SK-N-SH (cell line): ENCODE measurements at places on chromosomes 5 and 9.
A peak's percentile ranks its signal among the peaks of the same experiment; 100 is the strongest.

DNA sequence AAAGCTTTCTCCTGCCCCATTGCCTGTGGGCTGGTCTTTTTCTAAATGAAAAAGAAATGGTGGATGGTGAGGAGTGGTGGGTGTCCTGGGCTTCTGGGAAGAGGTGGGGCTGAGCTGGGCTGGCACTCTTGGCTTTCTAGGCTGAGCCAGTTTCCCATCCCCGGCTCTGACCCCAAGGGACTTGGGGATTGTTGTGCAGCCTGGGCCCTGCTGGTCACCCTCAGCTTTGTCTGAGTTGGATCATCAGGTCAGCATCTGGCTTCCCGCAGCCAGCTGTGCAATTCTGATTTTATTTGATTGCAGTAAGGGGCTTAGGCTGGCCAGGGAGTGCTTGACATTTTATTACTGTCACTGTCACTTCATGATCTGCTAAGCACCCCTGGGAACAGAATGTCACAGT is 25.3 kb downstream of the GLRA1 start:
- no peak for DNase-seq

GRCh38 chr9:14311956-14312685 is 1.8 kb downstream of the NFIB start:
- DNase-seq: no peak

GRCh38 chr9:123329329-123329955 is 26.6 kb upstream of the CRB2 start:
- DNase-seq: no peak

DNA sequence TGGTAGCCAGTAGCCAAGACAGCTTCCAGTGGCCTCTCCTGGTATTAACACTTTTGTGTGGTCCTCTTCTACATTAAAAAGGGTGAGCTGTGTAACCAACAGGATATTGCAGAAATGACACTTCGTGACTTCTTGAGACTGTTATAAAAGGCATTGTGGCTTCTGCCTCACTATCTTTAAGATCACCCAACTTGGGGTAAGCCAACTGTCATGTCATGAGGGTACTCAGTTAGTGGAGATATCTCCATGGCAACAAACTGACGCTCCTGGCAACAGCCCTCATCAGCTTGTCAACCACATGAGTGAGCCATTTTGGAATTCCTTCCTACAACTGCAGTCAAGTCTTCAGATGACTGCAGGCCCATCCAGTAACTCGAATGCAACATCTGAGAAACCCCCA is 121.7 kb downstream of the DEPDC1B start:
- DNase-seq: no peak

- DNase-seq: no peak
Observed at GRCh38 chr5:86371061-86371460, 246.7 kb upstream of the COX7C start.

GRCh38 chr9:6978591-6978990 is 220.8 kb downstream of the KDM4C start:
- no peak for DNase-seq

GRCh38 chr9:84945878-84946538 is 276.5 kb downstream of the NTRK2 start:
- peak; percentile 34 for DNase-seq

DNA sequence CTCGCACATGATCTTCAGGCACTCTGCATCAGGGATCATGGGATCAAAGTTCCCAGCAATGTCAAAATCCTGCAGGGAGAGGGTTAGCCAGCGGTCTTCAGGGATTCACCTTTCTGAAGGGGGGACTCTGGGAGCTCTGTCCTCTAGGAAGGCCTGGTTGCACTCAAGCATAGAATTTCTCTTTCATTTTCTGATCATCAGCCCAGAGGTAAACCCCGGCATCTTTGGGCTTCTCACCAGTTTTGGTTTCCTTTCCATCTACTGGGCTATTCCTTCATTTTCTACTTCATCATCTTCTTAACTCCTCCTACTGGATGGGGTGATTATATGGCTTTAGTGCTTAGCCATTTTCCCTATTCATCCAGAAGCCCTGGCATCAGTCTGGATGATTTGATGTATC is 4.6 kb upstream of the DND1 start:
- no peak for DNase-seq

DNA sequence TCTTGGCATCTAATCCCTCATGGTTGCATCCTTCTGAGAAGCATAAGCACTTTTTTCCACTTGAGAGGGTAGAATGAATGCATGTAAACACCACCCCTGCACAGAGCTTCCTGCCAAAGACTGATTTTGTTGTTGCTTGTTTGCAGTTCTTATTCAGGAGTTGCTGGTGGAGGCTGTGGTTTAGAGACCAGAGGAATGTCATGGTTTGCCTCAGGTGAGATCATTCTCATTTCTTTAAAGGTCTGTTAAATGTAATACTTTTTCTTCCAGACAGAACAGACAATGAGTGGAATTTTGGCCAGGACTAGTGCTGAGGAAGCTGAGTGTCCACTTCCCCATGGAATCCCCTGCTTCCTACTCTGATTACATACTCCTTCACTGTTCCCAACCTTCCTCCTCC is 3.2 kb upstream of the TNC start:
- no peak for DNase-seq

DNA sequence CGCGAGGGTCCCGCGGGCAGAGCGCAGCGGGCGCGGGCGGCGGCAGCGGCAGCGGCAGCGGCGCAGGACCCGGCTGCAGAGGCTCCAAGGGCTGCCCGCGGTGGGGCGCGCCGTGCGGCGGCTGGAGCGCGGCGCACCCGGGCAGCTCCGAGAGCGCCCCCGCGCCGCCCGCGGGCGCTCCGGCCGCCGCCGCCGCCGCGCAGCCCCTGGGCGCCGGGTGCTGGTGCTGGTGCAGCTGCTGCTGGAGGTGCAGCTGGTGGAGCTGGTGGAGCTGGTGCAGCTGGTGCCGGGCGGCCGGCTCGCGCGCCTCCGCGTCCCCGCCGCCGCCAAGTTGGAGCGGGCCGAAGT is 644 bp downstream of the IER5L start:
- peak; percentile 77 for DNase-seq

GRCh38 chr5:74567411-74567995 is 73.0 kb downstream of the ENC1 start:
- no peak for DNase-seq

- DNase-seq: no peak
Observed at GRCh38 chr5:2779459-2779858, 28.0 kb upstream of the IRX2 start.

DNA sequence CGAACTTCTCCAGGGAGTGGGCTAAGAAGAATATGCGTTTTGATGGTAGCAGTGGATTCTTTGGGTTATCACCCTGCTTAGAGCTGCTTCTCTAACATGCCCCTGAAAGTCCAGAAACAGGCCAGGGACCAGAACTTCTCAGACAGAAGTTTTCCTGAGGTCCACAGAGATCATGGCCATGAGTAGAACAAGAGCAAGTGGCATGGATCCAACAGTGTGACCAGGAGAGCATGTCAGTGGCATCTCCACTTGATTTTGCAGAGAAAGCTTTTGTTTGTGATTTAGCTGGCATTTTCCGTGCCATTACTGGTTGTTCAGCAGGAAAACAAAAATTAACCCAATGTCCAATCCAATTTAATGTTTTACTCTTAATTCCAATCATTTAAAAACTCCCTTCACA is 298.5 kb upstream of the CD180 start:
- no peak for DNase-seq

GRCh38 chr5:124342584-124342983 is 403.9 kb downstream of the ZNF608 start:
- DNase-seq: no peak

DNA sequence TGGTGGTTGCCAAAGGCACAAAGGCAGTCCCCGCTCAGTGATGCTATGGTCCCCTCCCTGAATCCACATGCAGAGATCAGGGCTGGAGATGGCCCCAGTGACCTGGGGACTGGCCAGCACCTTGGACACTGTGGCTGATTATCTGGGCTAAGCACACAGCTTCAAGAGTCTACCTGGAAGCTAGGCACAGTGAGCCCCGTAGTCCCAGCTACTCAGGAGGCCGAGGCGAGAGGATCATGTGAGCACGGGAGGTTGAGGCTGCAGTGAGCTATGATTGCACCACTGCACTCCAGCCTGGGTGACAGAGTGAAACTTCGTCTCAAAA is 8.3 kb upstream of the SCGB3A1 start:
- DNase-seq: no peak

- DNase-seq: no peak
Observed at GRCh38 chr5:39148983-39149534, 70.3 kb downstream of the FYB1 start.

- no peak for DNase-seq
Observed at GRCh38 chr5:133327946-133328401, 276.2 kb downstream of the HSPA4 start.
